ENCODE measurements at places on chromosomes 16 and 17. TPM values are rescaled to one million over a fixed set of nuclear protein-coding genes. Genes with fewer than 3 reads are reported as not detected.

SPG7 gene
- 53.6 TPM for polyA plus RNA-seq

ZNF469 gene
- 0.01 TPM for polyA plus RNA-seq

KRTAP9-4 gene
- polyA plus RNA-seq = not detected

SLC52A1 gene
- polyA plus RNA-seq = 0.90 TPM

TBC1D3K gene
- polyA plus RNA-seq = not detected

NEUROD2 gene
- polyA plus RNA-seq = not detected

IL17C gene
- not detected for polyA plus RNA-seq

DNA sequence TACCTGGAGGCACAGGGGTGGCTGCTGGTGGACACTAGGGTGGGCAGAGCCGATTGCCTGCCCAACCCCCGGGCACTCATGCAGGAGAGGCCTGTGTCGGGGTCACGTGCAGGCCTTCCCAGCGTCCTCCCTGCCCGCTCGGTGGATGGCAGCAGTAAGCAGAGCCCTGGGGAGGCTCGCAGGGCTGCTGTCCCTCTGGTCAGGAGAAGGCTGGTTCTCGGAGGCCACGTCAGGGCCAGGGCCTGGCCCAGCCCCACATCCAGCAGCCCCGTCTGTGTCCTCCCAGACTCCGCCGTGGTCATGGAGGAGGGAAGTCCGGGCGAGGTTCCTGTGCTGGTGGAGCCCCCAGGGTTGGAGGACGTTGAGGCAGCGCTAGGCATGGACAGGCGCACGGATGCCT is 35.6 kb downstream of the TSC2 start:
- DNase-seq = no peak

DNA sequence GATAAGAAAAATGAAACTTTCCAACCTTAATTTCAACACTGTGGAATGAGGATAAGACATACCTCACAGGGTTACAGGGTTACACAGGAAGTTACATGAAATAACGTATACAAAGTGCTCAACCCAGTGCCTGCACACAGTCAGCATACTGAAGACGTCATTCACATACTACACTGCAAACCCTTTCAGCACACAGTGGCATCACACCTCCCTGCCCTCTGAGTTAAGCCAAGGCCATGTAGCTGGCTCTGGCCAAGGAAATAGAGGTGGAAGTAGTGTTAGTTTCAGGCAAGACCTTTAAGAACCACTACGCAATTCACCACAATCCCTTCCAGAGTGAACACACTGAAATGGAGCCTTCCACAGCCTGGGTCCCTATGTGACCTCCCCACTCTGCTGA is 46.6 kb upstream of the GSG1L start:
- DNase-seq = no peak

GRCh38 chr16:86492267-86492960 is 17.9 kb upstream of the FOXF1 start:
- no peak for DNase-seq

- DNase-seq = no peak
Measured at GRCh38 chr17:29368926-29369325, 21.2 kb upstream of the TAOK1 start.

- DNase-seq = peak; percentile 83
Measured at GRCh38 chr17:19958023-19958422, 19.6 kb downstream of the AKAP10 start.

DNA sequence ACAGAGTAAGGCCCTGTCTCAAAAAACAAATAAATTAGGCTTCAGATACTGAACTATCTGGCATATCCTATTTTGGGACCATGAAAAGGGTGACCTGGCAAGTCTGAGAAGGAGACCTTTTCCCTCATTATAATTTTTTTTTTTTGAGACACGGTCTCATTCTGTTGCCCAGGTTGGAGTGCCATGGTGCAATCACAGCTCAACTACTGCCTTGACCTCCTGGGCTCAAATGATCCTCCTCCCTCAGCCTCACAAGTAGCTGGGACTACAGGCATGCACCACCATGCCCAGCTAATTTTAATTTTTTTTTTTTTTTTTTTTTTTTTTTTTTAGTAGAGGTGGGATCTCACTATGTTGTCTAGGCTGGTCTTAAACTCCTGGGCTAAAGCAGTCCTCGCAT is 37.3 kb downstream of the PLCG2 start:
- DNase-seq = no peak

- DNase-seq = peak; percentile 86
Measured at GRCh38 chr17:71985111-71986039, 135.4 kb upstream of the SOX9 start.

DNA sequence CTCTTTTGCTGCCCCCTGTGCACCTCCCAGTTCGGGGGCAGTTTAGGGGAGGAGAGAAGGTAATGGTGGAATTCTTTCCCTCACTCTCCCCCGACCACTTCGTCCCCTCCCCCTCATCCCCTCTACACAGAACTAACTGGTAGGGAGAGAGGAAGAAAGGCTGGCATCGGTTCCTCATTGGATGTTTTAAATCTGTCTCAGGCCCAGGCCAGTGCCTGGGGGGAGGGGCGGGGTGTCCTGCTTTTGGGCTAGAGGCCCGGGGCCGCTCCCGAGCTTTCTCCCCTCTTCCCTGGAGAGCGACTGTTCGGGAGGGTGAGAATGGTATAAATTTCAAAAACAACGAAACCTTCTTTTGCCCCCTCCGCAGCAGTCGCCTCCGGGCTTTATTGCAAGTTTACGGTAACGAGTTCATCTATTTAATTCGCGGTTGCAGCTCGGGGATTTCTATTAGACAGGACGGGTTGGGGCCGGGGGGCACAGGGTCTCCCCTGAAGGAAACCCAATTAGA is at the start of gene PRAC2:
TSS of gene PRAC2 (plus strand) at position 271 of the 508 bp plus-strand sequence. CDS start 1,226 bp downstream, outside the sequence.
- DNase-seq = no peak

- peak; percentile 62 for DNase-seq
Measured at GRCh38 chr17:60601447-60602384, 1.7 kb downstream of the PPM1D start.

DNA sequence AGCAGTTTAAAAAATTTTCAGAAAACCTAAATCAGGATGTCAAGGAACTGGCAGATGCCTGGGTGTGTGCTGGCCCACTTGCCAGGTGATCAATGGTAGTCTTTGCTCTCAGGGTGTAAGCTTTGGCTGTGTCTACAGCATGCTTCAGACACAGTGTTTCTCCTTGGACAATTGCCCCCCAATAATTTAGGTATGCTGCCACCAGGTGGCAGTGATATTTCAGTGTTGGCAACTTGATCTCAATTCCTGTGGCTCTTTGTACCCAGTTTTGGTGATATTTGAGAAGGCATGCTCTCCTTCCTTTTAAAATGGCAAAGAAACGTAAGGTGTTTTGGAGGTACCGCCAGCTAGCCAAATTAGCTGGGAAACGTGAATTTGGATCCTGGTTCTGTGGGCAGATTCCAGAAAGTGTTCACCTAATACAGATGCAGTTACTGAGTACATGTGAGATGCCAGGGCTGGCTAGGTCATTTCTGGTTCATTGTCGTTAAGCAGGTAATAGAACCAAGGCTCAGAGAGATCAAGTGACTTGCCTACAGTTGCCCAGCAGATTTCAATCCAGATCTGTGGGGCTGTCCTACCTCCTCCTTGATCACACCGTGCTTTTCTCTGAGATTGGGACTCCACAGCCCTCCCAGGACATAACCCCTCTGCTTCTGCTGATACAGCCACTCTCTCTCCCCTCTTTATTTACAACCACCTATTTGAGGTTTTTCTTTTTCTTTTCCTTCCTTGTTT is 155.6 kb upstream of the PLCG2 start:
- no peak for DNase-seq

DNA sequence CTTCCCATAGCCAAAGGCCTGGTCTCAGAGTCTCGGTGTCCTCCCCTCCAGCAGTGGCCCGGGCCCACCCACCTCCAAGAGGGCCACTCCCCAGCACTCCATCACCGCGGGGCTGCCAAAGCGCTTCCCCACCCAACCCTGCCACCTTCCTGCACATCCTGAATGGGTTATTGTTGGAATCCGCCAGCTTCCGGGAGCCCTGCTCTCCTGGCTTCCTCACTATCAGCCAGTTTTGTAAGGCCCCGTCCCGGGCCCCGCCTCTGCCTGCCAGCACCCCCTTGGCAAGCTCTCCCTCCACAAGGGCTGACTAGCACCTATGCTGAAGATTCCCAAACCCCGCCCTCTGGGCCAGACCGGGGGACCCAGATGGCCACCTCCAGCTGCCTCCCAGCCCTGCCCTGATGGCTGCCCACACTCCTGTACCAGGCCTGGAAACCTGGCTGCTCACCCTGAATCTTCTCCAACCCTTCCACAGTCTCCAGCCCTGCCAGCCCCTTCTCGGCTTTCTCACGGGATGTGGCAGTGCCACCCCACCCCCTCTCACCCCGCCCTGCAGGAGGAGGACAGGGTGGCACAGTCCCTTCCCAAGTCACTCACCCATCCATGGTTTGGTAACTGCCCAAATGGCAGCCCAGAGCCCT is 14.4 kb downstream of the MYBBP1A start:
- DNase-seq = no peak

DNA sequence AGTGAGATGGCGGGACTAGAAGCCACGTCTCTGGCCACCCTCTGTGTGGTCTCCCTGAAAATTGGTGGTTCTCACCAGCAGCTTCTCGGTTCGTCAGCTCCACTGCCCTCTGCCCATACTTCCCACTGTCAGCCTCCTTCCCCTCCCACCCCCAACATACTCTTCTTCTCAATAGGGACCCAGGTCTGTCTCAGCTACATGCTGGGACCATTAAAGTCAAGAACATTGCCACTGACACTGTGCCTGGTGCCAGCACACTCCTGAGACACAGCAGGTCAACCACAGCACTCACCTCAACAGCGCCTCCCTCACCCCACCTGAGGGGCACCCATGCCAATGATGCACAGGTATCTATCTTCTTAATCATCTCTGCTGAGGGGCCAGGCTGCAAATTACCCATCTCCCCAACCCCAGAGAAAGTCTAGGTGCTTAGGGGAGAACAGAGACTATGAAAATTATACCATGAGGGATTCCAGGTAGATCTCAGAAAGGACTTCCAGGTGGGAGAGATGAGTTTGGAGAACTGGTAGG is 1.3 kb downstream of the PLXDC1 start:
- no peak for DNase-seq

DNA sequence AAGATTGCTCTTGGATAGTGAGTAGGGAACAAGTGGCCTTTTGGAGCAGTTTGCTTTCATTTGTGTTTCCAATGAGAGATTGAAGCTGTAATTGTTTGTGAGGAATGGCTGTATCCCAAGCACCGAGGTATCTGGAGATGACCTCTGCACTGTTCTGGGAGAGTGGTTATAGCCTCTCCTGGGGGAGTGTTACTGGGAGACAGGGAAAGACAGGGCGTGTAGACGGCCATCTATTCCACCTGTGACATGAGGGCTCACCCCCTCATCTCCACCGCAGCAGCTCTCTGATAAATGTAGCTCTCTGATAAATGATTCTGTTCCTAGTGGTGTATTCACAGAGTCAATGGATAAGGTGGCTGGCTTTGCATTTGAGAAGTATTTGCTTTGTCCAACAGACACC is 393.6 kb downstream of the MAF start:
- no peak for DNase-seq

GRCh38 chr17:28906276-28906675 is 3.4 kb upstream of the DHRS13 start:
- no peak for DNase-seq

DNA sequence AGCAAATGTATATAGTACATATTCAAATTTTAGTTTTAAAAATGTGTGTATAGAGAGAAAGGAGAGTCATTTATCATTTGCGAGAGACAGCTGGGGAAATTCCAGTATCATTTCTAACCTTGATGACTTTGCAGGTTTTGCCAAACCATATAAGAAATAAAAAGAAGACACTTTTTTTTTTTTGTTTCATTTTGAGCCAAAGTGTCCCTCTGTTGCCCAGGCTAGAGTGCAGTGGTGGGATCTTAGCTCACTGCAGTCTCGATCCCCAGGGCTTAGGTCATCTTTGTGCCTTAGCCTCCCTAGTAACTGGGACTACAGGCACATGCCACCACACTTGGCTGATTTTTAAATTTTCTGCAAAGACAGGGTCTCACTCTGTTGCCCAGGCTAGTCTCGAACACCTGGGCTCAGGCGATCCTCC is 38.4 kb upstream of the VWA3A start:
- no peak for DNase-seq

- no peak for DNase-seq
Measured at GRCh38 chr17:48795444-48796162, 21.4 kb downstream of the TTLL6 start.

- DNase-seq = no peak
Measured at GRCh38 chr17:51015145-51015558, 105.5 kb downstream of the SPAG9 start.

DNA sequence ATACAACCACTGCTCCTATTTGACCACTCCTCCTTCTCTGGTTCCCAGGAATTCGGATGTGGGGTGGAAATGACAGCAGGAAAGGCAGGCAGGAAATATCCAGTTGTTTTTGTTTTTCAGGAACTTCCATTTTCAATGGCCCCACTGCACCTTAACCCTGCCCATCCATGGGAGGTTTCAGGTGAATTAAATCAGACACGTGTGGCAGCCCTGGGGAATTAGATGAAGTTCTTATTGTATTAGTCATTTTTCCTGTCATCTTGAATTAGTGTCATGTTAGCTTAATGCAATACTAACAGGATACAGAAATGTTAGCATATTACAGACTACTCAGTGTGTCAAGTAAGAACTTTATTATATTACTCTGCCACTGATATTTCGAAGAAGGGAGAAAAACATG is 146.4 kb downstream of the CHD9NB start:
- DNase-seq = peak; percentile 26
